Suprapubic skin (tissue), 4 donors: ENCODE measurements at places on chromosomes 13 and 19. TPM values are rescaled to one million over a fixed set of nuclear protein-coding genes. Genes with fewer than 3 reads are reported as not detected.

The MAST1 gene
- total RNA-seq: 4.5 TPM

The SYCN gene
- total RNA-seq: not detected

The SRRM5 gene
- not detected for total RNA-seq

DNA sequence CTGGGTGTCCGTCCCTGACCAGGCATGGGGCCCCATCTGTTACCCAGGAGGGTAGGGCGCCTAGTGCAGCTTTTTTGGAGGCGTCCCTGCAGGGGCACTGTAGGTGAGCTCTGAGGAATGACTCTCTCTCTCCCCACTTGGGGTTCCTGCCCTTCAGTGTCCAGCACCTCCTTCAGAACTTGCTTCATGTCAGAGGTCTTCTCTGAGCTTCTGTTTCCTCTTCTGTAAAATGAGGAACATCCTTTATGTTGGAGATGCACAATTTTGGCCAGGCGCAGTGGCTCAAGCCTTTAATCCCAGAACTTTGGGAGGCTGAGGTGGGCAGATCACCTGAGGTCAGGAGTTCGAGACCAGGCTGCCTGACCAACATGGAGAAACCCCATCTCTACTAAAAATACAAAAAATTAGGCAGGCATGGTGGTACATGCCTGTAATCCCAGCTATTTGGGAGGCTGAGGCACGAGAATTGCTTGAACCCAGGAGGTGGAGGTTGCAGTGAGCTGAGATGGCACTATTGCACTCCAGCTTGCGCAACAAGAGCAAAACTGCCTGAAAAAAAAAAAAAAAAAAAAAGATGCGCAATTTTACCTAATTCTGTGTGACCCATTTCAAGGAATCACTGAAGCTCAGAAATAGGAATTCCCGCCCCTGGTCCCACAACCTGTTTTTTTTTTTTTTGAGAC is 15.2 kb upstream of the PIK3R2 start:
- no peak for DNase-seq

- no peak for DNase-seq
These were observed 2.8 kb upstream of the CRYL1 start for GRCh38 chr13:20528452-20528851.
